HepG2 (cell line): ENCODE measurements at places on chromosomes 2 and 18.

GRCh38 chr2:26687801-26688200 lies 4.7 kb upstream of the KCNK3 start:
- peak; percentile 39 for DNase-seq

GRCh38 chr2:161122772-161123530 lies 37.3 kb upstream of the TANK start:
- DNase-seq: peak; percentile 87

GRCh38 chr2:200467806-200468681 lies 41.8 kb downstream of the KCTD18 start:
- DNase-seq: no peak

DNA sequence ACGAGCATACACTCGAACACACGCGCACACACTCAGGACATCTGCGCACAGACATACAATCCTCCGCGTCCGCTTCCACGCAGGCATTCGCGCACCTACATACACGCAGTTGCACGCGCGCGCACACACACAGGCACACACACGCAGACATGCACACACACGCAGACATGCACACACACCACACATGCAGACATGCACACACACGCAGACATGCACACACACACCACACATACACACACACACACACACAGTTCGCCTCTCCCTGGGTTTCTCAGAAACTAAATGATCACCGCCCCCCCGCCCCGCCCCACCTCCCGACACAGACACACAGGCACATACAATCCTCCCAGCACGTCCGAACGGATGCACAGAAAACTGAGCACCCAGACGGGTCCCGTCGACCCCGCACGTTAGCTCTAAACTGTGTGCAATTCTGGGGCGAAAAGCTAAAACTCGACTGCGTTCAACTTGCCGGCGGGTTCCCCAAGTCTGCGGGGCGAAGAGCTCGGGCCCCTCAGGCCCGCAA lies 1.0 kb downstream of the EPHA4 start:
- DNase-seq: no peak

DNA sequence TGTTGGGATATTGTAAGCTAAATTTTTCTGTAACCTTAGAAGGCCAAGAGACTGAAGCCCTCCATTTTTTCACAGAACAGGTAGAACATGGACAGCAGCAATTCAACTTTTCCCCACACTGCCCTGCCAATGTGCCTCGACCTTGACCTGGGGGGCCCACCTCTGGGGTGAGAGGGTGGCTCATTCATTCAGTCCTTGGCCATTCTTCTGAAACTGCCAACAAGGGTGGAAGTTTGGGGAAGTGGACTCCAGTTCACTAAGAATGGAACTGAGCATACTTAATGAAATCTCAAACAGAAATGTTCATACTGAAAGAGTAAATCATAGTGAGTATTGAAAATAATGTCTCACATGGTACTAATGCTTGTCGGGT lies 1.1 kb downstream of the EEF1B2 start:
- peak; percentile 57 for DNase-seq

DNA sequence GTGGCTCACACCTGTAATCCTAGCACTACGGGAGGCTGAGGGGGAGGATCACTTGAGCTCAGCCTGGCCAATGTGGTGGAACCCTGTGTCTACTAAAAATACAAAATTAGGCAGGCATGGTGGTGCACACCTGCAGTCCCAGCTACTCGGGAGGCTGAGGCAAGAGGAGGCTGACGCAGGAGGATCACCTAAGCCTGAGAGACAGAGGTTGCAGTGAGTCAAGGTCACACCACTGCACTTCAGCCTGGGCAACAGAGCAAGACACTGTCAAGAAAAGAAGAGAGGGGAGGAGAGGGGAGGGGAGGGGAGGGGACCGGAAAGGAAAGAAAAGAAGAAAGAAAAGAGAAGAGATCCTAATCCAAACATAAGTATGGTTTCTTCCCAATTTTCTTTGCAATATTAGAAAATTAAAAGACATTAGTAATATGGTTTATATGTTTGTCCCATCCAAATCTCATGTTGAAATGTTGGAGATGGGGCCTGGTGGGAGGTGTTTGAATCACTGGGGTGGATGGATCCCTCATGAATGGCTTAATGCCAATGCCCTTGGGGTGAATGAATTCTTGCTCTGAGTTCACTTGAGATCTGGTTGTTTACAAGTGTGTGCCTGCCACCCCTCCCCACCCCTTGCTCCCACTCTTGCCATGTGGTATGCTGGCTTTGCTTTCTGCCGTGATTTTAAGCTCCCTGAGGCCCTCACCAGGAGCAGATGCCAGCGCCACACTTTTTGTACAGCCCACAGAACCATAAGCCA lies 50.7 kb downstream of the TRIP12 start:
- DNase-seq: no peak

- no peak for DNase-seq
Observed at GRCh38 chr2:70975237-70975636, 3.2 kb upstream of the ANKRD53 start.

DNA sequence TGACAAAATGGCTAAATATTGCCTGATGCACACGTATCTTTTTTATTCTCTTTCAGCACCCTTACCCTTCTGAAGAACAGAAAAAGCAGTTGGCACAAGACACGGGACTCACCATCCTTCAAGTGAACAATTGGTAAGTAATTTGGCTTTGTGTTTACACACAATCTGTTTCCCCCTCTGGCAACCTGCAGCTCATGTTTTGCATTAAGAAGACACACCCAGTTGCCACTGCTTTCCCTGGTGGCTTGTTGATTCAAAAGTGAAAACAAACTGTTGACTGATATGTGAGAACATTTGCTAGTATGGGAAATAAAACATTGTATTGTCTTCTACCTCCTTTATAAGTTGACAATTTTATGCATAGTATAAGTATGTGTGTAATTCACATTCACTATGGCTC lies 113.0 kb downstream of the MEIS1 start:
- no peak for DNase-seq

DNA sequence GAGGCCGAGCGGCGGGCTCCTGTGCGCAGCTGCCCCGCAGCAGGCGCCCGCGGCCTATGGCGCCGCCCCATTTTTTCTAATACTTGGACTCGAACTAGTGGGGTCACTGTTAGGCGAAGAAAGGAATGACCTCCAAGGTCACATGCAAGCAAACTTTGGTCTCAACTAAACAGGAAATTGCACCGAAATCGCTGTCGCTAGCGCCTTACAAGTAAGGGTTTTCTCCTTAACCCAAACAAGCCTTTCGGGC lies 339 bp downstream of the ACAA2 start:
- peak; percentile 24 for DNase-seq

DNA sequence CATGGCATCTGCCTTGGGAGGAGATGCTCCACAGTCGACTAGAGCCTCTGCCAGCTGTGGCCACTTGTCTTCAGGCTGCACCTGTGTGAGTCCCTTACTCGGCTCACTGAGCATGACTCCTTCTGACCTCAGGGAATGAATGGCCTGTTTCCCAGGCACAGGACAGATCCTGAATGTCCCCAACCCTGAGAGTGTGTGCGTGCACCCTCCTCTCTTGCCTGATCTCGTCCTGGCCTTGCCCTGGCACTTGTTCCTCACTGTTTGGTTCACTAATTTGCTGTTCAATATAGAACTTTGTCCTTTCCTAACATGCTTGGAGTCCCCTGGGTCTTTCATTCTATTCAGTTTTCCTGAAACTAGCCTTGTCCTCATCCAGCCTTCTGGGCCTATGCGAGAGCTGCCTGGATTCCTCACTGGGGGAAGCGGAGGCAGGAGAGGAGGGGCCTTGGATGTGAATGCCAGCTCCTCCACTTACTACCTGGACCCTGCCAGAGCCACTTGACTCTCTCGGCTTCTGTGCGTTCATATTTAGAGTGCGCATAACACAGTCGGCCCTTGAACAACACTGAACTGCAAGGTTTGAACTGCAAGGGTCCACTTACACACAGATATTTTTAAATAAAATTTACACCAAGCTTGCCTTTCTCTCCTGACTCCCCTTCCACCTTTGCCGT lies 184.8 kb downstream of the ACKR3 start:
- DNase-seq: no peak

DNA sequence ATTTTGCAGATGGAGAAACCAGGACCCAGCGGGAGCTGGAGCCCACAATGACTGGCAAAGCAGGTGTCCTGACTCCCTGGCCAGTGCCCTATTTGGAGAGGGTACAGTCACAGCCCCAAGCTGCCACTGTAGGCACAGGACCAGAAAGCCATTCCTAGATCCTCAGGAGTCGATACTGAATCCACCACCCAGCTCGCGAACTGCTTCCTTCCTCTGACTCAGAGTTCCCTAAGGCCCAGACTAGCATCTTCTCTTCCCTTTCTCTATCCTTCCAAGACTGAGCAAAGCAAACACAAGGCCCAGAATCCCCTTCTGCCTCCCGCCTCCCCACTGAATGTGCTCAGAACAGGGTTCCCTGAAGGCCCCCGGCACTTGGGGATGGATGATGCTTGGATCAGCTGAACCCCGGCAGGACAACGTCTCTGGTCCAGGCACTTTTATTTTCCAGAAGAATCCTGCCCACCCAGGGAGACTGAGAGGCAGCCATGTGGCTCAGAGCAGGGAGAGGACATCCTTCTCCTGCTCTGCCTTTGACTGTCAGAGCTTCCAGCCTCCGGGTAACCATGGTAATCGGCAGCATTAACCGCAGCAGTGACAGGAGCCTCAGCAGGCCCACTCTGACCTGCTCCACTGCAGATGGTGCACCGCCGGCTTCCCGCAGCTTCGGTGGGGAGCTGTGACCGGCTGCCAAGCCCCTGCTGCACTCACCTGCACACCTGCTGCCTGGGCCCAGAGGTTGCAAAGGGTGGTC lies 34.8 kb upstream of the KLHL29 start:
- DNase-seq: no peak

DNA sequence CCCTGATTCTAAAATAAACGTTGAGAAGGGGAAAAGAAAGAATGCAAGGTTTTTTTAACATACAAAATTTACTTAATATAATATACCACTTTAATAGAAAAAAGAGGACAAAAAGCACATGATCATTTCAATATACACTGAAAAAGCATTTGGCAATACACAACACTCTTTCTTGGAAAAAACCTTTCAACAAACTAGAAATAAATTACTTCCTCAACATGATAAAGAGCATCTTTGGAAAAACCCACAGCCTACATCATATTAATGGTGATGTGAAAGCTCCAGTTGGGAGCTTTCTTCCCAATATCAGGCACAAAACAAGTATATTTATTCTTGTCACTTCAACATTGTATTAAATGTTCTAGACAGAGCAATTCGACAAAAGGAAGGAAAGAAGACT lies 3.0 kb upstream of the POLR1B start:
- no peak for DNase-seq

DNA sequence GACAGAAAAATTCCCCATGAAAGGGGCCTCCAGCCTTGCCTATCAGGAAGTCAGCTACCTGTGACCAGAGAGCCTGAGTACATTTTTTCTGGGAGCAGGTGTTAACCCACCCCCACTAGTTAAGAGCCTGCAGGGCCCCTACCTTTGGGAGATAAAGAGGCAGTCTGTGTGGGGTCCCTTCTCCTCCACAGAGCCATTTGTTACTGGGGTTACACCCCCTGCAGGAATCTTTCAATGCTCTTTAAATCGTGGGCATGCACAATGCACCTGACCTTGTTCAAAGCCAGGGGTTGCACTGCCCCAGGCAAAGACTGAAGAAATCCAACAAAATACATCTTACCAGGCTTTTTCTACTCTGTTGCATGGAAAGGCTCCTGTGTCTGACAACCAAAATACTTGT lies 15.7 kb upstream of the LYPD6 start:
- no peak for DNase-seq

DNA sequence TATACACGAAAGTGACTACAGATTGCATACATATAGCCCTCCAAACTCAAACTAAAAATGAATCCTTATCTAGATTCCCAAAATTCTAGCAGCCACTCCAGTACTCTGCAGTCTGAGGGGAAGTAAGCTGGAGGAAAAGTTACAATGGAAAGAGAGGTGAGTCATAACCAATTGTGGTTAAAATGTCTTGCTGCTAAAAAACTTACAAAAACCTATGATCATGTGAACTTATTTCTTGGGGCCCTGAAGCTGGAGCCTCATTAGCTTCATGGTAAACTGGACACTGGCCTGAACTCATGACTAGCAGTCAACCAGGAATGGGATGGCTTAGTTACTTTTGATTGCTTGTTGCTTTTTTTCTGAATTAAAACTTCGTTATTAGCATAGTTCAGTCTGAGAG lies 175.9 kb downstream of the SLC4A3 start:
- DNase-seq: no peak

DNA sequence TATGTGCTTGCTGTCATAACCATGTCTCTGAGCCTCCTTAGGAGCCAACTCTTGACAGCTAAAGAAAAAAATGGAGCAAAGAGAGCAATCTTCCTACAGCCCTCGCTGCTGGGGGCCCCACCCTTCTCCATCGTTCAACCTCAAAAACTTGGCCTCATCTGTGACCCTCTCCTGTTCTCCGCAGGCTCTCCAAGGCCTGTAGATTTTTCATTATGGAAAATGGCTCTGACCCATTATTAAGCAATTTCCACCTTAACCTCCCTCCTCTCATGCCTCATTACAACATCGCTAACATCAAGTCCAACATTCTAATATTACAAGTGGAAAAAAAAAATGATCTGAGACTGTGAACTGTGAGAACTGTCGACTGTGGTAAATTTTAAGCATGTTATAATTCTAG lies 98.7 kb downstream of the SLC8A1 start:
- DNase-seq: no peak

GRCh38 chr18:63439334-63439733 lies 17.1 kb upstream of the VPS4B start:
- peak; percentile 33 for DNase-seq

DNA sequence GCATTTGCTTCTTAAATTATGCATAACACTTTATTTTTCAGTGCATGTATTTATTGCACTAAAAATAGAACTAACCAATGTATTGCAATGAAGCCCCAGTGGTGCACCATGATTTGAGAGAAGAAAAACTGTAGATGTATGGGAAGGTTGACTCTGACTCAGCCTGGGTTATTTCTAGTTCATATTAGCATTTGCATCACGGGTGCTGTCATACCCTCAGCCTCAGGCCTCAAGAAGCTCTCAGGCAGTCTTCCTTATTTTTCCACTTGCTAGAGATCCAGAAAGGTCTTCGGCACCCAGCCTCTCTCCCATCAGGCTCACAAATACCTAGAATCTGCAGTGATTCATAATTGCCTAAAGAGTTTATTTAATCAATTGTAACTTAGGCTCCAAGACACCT lies 148.0 kb downstream of the DNER start:
- no peak for DNase-seq

GRCh38 chr18:48098007-48098406 lies 167.5 kb upstream of the SMAD2 start:
- DNase-seq: no peak

DNA sequence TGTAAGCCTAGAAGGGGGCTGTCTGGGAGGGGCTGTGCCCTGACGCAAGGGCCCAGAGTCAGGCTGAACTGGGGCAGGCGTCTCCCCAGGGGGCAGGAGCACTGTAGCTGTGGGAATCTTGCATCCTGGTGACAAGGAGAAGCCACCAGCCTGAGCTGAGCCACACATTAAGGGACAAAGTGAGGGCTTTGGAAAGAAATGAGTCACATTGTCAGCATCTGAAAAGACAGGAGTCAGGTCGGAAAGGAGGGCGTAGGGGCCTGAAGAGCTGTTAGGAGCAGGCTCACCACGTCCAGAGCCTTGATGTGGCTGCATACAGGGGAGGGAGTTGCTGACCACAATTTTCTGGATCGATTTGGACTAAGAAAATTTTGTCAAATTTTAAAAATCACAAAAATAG lies 298.6 kb downstream of the CYP26B1 start:
- DNase-seq: no peak

- DNase-seq: no peak
Observed at GRCh38 chr2:203376173-203376572, 48.0 kb downstream of the ABI2 start.

- no peak for DNase-seq
Observed at GRCh38 chr18:74695170-74695569, 97.5 kb downstream of the ZNF407 start.

GRCh38 chr2:170139276-170139967 lies 38.5 kb upstream of the MYO3B start:
- no peak for DNase-seq
